ENCODE measurements at places on chromosomes 1 and 21.

DNA sequence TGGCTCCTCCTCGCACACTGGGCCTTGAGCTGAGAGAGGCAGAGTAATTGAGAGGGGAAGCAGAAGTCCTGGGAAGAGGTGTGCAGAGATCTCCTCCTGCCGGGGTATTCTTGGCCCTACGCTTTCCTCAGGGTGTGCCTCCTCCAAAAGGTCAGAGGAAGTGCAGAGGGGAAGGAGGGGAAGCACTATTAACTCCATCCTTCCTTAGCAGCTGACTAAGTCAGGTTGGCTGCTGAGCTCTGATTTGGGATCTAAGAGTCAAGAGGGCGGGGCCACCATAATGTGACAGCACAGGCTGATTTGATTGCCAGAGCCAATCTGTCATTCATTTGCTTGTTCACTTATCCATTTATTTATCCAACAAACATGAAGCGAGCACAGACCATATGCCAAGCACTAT lies 12.3 kb downstream of the ATP2B4 start:
- no peak for DNase-seq

DNA sequence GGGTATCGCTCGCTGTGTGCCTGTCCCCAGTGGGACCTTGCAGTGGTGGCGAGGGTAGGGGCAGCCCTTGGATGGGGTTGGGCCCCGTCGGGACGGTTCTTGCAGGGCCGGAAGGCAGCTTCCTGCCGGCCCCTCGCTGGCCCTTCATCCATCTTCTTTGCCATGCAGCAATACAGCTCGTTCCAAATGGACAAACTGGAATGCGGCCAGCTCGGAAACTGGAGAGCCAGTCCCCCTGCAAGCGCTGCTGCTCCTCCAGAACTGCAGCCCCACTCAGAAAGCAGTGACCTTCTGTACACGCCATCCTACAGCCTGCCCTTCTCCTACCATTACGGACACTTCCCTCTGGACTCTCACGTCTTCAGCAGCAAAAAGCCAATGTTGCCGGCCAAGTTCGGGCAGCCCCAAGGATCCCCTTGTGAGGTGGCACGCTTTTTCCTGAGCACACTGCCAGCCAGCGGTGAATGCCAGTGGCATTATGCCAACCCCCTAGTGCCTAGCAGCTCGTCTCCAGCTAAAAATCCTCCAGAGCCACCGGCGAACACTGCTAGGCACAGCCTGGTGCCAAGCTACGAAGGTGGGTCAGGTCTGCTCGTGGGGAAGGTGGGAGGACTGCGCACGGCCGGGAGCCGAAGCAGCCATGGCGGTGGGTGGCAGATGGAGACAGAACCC lies 45.8 kb downstream of the SIM2 start:
- no peak for DNase-seq

- DNase-seq: no peak
These were observed 36.7 kb downstream of the DISC1 start for GRCh38 chr1:231663211-231663792.

- DNase-seq: no peak
These were observed 141.4 kb downstream of the RERE start for GRCh38 chr1:8676072-8676471.

DNA sequence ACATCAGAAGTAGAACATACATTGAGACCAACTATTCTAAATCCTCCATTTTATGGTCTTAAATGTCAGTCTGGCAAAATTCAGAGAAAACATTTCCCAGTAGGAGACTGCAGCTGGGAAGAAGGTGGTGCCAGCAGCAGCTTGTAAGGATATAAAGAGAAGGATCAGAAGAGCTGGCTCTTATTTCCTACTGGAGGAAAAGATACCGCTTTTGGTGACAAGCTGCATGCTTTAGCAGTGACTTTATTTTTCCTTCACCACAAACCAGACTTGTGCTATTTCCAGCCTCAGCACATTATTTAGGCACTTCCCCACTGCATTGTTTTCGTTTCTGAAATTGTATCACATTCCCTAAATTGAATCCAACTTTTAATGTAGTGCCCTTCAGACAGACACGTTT lies 28.4 kb downstream of the RNF11 start:
- no peak for DNase-seq

- no peak for DNase-seq
These were observed 50.8 kb upstream of the ZNF326 start for GRCh38 chr1:89943846-89944781.

- no peak for DNase-seq
These were observed 193.0 kb downstream of the CACNA1E start for GRCh38 chr1:181676269-181676668.

- no peak for DNase-seq
These were observed 37.9 kb upstream of the TENT5C start for GRCh38 chr1:117567976-117568375.

DNA sequence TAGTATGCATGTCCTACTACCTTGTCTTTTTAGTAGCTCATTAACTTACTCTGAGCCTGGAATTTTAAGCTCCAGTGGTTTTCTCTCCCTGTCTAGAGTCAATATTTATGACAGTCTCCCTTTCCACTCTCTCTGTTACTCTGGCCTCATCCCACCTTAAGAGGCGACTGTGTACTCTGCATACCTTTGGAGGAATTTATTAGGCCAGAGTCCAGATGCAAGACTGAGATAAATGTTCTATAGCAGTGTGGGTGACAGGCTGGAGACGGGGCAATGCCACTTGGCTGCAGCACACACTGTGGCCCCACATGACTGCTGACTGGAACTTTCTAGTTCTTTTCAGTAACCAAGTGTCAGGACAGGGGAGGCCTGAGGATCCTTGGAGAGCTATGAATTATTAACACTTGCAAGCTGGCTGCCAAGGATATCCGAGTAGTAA lies 4.1 kb upstream of the PDZK1 start:
- no peak for DNase-seq

DNA sequence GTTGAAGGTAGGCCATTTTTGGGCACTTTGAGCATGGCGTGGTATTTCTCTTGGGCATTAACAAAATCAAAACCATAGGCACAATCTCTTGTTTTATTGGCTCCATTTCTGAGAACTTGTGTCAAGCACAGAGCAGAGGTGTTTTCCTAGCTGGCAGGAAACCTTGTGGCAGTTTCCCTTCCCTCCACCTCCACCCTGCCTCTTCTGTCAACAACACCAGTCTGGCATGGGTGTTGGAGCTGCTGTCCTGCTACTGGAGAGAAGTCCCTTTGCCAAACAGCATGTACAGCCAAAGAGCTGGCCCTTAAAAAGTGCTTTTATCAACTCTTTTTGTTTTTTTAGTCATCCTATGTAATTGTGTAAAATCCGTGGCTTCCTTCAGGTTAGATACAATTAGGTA lies 16.0 kb downstream of the ATP1A1 start:
- DNase-seq: no peak

DNA sequence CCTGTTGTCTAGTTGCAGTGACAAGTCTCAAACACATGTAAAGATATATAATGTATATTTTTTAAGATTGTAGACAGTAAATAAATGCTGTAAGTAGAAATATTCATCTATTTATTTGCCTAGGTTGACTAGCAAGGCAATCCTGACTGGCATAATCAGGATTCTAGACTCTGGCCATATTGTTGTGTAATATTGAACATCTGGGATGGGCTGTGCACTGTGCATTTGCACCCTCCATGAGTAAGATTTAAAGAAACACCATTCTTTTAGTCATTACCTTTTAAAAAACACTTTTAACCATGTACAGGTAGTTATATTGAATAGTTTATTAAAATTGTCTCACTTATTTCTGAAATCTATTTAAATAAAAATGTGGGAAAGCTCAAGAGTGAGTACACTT lies 32.4 kb downstream of the RASAL2 start:
- no peak for DNase-seq

DNA sequence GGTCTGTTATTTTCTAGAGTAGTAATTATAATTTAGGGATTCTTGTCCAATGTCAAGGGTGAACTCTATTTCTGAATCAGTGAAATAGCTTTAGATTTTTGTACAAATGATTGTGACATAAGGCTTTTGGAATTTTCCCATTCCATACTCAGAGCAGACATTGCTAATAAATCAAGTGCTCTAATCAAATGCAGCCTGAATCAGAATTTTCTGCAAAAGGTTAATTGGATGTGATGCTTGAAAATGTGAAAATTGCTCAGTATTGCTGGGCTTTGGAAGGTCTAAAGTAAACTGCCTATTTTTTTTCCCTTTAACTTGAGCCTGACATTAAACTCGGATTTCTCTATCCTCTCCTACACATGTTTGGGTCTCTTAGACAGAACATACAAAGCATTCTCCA lies 23.2 kb downstream of the SGIP1 start:
- DNase-seq: no peak

GRCh38 chr21:43805275-43805800 lies 16.0 kb downstream of the RRP1 start:
- no peak for DNase-seq

DNA sequence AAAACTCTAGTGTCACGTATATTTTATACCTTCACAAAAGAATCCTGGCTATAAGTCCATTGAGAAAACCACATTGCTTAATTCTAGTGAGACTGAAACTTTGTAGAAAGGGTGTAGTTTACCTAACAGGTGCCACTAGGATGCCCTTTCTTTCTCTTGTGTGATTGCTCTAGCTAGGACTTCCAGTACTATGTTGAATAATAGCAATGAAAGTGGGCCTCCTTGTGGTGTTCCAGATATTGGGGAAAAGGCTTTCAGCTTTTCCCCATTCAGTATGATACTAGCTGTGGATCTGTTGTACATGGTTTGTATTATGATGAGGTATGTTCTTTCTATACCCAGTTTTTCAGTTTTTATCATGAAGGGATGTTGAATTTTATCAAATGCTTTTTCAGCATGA lies 39.7 kb upstream of the CHODL start:
- no peak for DNase-seq

- DNase-seq: no peak
These were observed 150.4 kb downstream of the LBR start for GRCh38 chr1:225277445-225277844.

DNA sequence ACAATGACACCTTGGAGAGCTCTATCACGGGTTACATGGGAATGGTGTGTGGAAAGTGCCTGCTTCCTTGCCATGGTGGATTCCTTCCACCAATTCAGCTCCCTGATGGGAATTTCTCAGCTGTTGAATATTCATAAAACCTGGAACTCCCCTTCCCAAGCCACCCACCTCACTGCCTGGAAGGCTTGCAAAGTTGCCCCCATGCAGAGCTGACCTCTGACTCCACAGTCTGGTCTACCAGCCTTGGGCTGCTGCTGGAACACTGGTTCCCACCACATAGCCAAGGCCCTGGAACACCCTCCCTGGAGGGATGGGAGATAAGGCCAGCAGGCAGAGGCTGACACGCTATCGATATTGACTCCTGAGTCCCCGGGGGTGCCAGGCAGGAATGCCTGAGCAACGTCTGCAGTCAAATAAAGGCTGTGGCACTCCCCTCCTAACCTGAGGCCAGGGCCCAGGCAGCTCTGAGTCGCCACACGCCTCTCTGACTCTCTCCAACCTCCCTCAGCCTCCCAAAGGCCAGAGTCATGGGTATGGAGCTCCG lies 8.8 kb downstream of the CCDC24 start:
- no peak for DNase-seq

DNA sequence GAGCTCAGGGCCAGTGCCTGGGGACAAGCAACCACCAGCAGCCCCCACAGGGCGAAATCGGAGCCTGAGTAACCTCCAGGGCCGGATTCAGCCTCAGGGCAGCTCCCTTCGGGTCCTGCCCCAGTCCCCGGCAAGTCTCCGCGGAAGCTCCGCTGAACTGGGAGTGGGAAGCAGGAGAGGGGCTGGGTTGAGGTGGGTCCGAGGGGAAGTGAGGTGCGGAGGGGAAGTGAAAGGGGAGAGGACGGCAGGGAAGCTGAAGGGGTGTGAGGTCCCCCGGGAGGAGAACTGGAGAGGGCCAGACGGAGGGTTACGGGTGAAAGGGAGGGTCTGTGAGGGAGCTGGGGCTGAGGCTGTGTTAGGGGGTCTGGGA lies 560 bp downstream of the PADI2 start:
- DNase-seq: no peak

DNA sequence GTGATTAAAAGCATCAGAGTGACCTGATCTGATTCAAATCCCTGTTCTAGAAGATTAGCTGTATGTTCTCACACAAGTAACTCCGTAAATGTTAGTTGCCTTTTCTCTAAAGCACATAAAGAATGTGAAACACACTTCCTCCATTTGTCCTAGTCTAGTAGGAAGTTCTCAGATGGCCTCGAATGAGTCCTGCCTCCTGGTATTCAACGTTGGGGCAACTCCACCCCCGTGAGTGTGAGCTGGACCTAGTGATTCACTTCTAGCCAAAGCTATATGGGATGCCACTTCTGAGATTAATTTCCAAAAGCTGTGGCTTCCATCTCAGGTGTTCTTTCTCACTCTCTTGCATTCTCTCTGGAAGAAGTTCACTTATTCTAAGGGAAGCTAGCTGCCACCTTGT lies 267.6 kb downstream of the GPATCH2 start:
- no peak for DNase-seq

- no peak for DNase-seq
These were observed 61.5 kb downstream of the TNN start for GRCh38 chr1:175129182-175129581.

- DNase-seq: no peak
These were observed 42.4 kb downstream of the MTARC1 start for GRCh38 chr1:220828950-220829586.

GRCh38 chr1:21618561-21619374 lies 50.4 kb downstream of the RAP1GAP start:
- no peak for DNase-seq

DNA sequence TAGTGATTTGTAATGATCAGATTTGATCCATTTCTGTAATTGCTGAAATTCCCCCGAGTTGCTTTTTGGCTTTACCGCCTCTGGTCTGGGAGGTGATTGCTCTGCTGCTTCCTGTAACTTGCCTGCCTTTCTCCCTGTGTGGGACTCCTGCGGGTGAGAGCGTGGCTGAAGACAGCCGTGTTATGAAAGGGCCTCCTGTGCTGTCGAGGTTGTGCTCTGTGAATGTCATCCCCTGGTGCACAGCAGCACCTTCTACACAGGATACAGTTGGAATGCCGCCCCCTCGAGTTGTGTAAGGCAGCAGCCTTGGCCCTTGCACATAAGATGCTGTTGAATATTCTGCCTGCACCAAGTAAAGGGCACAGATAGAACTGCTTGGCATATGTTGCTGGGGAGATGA lies 5.9 kb downstream of the SOD1 start:
- no peak for DNase-seq

- no peak for DNase-seq
These were observed 5.1 kb upstream of the ELAVL4 start for GRCh38 chr1:50103615-50104081.

- DNase-seq: no peak
These were observed 174.7 kb downstream of the LBR start for GRCh38 chr1:225253173-225253572.

GRCh38 chr1:210689826-210690225 lies 361.1 kb downstream of the HHAT start:
- DNase-seq: no peak

DNA sequence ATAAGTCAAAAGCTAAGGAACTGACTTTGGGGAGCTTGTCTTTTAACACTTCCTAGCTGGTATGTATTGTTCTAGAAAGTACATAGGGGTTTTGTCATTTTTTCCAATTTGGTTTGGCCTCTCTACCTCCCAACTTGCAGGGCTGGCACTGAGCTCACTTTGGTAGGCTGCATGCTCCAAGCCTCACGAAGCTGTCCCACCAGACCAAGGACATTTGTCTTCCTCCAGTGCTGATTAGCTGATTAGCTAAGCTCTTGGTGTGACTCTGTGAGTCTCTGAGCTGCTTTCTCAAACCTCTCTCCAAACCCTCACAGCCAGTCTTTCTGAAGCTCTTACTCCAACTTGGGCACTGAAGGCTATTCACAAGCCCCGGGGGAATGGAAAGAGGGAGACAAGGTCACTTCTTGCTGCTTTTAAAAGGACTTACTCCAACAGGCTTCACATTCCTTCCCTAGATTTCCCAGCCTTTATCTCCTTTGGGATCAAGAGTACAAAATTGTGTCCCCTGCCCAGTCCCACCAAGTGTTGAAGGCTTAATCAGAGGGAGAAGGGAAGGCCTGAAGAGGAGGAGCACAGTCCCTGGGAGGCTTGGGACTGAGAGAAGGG lies 893 bp upstream of the CFAP45 start:
- no peak for DNase-seq
